ENCODE measurements at places on chromosomes 1 and 21.

GRCh38 chr1:104196136-104196535, 446.4 kb downstream of the AMY1C start:
- peak; percentile 89 for DNase-seq

GRCh38 chr1:75745276-75745675, 20.8 kb downstream of the ACADM start:
- DNase-seq: no peak

DNA sequence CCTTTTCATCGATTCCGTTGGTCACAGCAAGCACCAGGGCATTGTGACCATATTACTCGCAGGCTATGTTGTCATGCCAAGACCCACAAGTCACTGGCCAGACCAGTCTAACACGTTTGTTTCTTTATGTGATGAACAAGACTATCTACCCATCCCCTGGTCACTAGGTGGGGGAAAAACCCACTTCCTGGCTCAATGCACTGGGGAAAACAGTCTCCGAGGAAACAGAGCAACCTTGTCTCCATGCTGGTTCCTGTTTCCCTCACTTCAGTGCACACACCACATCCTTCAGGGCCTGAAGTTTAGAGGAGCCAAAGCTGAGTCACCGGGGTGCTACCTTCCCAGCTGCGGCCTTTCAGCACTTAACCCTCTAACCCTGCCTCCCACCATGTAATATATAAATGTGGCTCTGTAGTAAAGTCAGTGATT, 20.9 kb downstream of the ERICH3 start:
- no peak for DNase-seq

DNA sequence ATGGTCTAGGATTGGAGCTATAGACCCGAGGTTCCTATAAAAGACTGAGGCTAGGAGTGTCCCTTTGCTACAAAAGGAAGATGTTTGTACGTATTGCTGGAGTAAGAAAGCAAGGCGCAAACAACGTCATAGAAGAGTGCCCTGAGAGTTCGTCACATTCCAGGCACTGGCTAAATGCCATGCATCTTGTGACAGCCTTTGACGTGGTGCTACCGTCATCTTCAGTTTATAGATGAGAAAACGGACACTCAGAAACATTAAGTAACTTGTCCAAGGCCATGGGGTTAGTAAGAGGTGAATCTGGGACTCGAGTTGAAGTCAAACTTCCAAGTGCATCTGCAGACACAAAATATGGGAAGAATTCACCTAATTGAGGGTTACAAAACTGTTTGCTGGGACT, 104.2 kb upstream of the SLC45A1 start:
- no peak for DNase-seq

DNA sequence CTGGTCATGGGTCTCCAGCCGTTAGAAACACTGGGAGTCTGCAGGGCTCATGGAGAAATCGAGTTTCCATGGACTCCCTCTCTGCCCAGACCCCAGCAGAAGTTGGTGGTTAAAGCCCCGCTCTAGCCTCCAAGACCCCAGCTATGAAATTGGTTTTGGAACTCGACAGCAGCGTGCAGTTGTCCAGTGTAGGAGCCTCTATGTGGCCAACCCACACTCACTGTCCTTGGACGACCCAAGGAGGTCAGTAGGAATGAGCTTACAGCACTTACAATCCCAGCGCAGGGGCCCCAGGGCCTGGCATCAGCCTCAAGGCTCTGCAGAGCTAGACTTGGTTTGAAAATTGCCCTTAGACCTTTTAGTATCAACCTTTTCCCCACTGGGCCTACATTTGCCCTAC, 3.2 kb upstream of the PRDM16 start:
- DNase-seq: no peak

GRCh38 chr1:81699234-81699633, 101.5 kb upstream of the ADGRL2 start:
- no peak for DNase-seq

DNA sequence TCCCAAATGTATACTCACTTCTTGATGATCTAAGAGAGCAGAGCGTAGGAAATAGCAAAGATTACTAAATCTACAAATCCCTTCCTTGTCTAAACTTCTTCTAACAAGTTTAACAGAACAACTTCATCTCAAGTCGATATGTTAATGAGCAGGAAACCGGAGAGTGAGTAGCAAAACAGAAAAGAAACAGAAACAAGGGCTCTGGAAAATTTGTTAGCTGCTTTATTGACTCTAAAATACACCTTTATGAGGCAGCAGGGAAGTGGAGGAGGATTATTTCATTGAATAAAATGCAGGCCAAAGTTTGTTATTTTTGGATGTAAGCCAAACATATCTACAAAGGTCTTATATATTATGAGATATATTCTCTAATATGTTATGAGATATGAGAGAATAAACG, 192.4 kb downstream of the LRRIQ3 start:
- DNase-seq: no peak

DNA sequence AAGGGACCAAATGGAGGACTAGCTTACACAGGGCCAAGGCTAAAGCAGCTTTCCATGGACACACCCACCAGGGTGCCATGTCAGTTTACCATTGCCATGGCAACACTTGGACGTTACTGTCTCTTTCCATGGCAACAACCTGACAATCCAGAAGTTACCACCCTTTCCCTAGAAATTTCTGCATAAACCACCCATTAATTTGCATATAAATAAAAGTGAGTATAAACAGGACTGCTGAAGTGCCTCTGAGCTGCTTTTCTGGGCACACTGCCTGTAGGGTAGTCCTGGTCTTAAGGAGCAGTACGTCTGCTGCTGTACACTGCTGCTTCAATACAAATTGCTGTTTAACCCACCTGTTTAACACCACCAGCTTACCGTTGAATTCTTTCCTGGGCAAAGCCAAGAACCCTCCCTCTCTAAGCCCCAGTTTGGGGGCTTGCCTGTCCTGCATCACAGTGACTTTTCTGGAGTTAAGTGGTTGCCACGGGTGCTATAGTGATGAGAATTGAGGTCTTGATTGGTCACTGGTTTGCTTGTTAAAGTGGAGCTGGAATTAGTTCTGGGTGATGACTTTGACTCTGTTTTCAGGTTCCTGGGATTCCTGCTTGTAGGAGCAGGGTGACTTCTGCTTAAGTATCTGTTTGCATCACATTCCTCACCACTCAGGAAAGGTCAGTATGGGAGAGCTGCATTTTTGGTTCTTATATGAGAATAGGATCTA, 83.2 kb downstream of the CLDN17 start:
- no peak for DNase-seq

GRCh38 chr1:204468206-204468605, 26.4 kb downstream of the PIK3C2B start:
- no peak for DNase-seq

DNA sequence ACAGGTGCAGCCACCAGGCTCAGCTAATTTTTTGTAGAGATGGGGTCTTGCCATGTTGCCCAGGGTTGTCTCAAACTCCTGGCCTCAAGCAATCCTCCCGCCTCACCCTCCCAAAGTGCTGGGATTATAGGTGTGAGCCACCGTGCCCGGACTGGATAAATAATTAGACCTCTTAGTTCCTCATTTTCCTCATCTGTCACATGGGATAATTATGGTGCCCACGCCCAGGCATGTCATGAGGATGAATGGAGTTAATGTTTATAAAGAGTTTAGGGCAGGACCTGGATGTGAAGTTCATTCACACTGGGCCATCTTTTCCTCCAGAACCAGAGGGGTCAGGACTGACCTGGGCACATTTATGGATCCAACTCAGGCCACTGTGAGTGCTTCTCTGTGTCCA, 23.7 kb downstream of the PADI3 start:
- no peak for DNase-seq

DNA sequence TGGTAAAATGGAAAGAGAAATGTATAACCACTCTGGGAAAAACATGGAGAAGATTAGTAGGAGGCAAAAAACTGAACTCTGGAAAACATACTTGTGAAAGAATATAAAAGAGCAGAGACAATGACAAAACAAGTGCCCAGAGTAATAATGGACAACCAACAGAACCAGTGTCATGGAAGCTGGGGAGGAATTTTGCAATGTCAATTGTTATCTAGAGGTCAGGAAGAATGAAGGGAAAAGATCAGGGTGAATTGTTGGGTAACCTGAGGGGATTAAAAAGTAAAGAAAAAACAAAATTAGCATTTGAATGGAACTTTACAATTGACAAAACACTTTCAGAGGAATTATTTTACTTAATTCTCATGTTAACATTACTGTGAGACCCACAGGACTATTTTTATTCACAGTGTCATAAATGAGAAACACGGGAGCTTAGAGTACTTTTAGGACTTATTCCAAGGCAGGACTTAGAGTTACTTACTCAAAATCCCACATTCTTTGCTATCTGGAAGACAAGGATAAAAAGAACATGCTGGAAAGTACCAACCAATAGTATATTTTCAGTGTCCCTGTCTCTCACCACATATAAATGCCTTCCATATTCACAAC, 19.5 kb downstream of the JAM2 start:
- no peak for DNase-seq

- DNase-seq: no peak
Measured at GRCh38 chr1:178037510-178038253, 56.2 kb upstream of the RASAL2 start.

- DNase-seq: peak; percentile 92
Measured at GRCh38 chr1:40338745-40339419, 21.8 kb upstream of the COL9A2 start.

DNA sequence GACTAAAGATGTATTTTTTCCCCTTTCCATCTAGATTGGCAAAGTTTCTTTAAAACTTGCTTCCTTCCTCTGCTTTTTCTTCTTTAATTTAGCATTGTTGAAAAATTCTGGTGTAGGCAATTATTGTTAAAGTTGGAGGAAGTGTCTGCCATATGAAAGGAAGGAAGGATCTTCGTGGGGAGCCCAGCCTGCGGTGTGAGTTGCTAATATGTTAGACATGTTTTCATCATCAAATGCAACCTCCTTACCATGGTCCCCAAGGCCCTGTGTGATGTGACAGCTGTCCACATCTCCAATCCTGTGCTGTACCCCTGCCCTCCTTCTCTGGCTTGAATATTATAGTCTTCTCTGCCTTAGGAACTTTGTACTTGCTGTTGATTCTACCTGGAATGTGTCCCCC, 81.0 kb upstream of the ZBTB18 start:
- DNase-seq: no peak

DNA sequence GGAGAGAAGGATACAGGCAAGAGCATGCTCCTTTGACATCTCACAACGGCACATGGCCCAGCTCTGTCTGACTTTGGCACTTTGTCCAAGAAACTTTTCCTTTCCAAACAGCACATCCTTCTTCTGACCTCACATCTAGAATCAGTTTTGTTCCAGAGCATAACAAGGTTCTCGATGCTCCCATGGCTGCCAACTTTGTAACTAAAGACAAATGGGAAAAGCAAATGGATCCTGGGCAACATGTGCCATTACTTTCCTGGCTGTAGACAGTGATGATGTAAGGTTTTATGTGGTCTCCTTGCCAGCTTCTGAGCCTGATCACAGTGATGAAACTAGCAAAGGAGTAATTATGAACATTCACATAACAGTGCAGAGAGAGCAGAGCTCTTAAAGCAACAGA, 171.8 kb upstream of the C1orf87 start:
- DNase-seq: no peak

DNA sequence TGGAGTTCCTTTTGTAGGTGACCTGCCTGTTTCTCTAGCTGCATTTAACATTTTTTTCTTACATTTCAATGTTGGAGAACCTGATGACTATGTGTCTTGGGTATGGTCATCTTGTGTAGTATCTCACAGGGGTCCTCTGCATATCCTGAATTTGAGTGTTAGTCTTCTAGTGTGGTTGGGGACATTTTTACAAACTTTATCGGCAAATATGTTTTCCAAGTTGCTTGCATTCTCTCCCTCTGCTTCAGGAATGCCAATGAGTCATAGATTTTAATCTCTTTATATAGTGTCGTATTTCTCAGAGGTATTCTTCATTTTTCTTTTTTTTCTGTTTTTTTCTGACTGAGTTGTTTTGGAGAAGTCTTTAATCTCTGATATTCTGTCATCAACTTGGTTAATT, 684.0 kb downstream of the NCAM2 start:
- no peak for DNase-seq

- peak; percentile 84 for DNase-seq
Measured at GRCh38 chr1:154418062-154418921, 13.1 kb downstream of the IL6R start.

- no peak for DNase-seq
Measured at GRCh38 chr21:43331962-43332828, 94.7 kb downstream of the SIK1 start.

GRCh38 chr1:204769997-204770396, 84.5 kb upstream of the LRRN2 start:
- DNase-seq: no peak

GRCh38 chr1:27571439-27572018, 32.4 kb downstream of the AHDC1 start:
- DNase-seq: peak; percentile 37

GRCh38 chr1:10862743-10863335, 66.4 kb upstream of the CASZ1 start:
- no peak for DNase-seq

DNA sequence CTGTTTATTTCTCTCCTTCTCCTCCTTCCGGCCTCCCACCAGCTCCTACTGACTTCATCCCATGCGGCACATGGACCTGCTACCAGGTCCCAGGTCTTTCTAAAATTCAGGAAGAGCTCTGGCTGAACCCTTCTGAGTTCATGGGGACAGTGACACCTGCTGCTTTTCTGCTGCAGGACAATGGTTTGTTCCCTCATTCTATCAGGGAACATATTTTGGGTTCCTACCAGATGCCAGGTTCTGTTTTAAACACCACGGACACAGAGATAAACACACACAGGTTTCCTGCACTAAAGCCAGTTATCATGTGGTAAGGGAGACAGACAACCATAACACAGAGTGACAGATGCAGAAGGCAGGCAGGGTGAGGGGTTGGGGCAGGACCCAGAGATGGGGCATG, 114.0 kb upstream of the RAB4A start:
- peak; percentile 61 for DNase-seq

DNA sequence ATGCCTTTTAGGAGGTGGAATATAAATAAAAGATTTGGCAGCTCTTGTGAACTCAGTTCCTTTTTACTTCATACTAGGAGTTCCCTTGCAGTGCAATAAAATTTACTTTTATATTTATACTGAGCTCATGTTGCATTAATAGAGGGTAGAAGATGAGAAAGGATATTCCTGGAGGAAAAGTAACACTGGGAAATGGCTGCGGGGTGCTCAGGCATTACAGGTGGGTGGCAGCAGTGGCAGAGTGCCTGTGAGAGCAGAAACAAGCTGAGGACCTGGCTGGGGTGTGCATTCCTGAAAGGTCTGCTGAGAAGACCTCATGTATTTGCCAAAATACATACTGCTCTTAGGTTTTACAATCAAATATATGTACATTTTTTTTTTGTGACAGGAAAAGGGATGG, 126.9 kb downstream of the COQ8A start:
- DNase-seq: no peak

DNA sequence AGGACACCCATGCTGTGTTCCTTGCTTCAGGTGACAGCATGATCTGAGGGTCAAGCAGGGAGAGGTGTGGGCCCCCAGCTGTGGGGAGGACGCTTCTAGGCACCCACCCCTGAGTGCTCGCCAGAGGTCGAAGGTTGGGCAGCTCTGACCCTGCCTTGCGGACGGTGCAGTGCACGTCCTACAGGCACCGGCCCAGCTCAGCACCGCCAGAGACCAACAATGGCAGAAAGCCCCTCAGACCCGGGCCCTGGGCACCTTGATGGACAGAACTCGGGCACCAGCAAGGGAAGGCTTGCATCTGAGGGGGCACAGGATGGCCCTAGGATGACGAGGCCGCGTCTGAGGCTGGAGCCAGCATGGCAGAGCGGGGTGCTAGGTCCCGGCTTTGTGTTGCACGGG, 24.7 kb downstream of the NADK start:
- no peak for DNase-seq

GRCh38 chr1:183806675-183807074, 1.8 kb downstream of the RGL1 start:
- DNase-seq: peak; percentile 86

Data from NCI-H82 (cell line).